ENCODE measurements at places on chromosomes 1 and 21. TPM values are rescaled to one million over a fixed set of nuclear protein-coding genes. Genes with fewer than 3 reads are reported as not detected.

DNA sequence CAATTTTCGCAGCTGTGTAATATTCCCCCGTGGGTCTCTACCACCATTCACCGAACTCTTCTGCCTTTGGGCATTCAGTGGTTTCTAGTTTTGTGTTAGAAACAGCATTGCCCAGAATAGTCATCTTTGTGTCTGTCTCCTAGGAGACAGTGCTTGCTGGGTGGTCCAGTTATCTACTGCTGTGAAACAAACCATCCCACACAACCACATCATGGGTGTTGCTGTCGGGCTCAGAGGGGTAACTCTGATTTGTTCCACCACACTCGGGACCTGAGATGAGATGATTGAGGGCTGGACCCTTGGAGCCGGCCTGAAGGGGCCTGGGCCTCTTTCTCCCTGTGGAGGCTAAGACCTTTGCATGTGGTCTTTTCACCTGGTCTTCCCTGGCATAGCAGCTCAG lies 427.2 kb upstream of the VAMP3 start:
- H3K4me1 ChIP-seq: no peaks in the 10 kb centered on the region
- H3K4me3 ChIP-seq: no peak overlapping the region
- H3K27me3 ChIP-seq: no peaks in the 10 kb centered on the region

- H3K36me3 ChIP-seq: no peaks in the 10 kb centered on the region
- no peak for DNase-seq
- H3K27me3 ChIP-seq: no peaks in the 10 kb centered on the region
- H3K4me3 ChIP-seq: no peak overlapping the region
- H3K4me1 ChIP-seq: no peaks in the 10 kb centered on the region
Observed at GRCh38 chr1:49346767-49347349, 570.2 kb upstream of the BEND5 start.

DNA sequence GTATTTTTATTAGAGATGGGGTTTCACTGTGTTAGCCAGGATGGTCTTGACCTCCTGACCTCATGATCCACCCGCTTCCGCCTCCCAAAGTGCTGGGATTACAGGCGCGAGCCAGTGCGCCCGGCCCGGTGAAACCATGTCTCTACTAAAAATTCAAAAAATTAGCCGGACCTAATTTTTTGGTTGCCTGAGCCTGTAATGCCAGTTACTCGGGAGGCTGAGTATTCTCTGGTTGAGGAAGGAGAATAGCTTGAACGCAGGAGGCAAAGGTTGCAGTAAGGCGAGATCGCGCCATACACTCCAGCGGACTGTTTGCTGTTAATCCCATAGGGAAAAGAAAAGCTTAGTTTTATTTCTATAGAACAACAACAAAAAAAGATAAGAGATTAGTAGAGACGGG lies 29.9 kb upstream of the HJV start:
- H3K36me3 ChIP-seq: no peaks in the 10 kb centered on the region
- no peaks in the 10 kb centered on the region for H3K27me3 ChIP-seq
- no peak for DNase-seq

- peaks cover 6% of the 10 kb centered on the region for H3K4me1 ChIP-seq
- H3K27ac ChIP-seq: no peak overlapping the region
- no peaks in the 10 kb centered on the region for H3K27me3 ChIP-seq
Observed at GRCh38 chr1:43994794-43995790, 3.7 kb downstream of the CCDC24 start.

- no peaks in the 10 kb centered on the region for H3K36me3 ChIP-seq
- H3K4me1 ChIP-seq: no peaks in the 10 kb centered on the region
- no peaks in the 10 kb centered on the region for H3K27me3 ChIP-seq
- peak; percentile 31 for DNase-seq
- H3K27ac ChIP-seq: no peak overlapping the region
Observed at GRCh38 chr1:30698401-30698981, 24.9 kb downstream of the MATN1 start.

AADACL4 gene
- not detected for total RNA-seq

All from psoas muscle (tissue), 8 donors.